ENCODE measurements at places on chromosomes 7 and 10.

DNA sequence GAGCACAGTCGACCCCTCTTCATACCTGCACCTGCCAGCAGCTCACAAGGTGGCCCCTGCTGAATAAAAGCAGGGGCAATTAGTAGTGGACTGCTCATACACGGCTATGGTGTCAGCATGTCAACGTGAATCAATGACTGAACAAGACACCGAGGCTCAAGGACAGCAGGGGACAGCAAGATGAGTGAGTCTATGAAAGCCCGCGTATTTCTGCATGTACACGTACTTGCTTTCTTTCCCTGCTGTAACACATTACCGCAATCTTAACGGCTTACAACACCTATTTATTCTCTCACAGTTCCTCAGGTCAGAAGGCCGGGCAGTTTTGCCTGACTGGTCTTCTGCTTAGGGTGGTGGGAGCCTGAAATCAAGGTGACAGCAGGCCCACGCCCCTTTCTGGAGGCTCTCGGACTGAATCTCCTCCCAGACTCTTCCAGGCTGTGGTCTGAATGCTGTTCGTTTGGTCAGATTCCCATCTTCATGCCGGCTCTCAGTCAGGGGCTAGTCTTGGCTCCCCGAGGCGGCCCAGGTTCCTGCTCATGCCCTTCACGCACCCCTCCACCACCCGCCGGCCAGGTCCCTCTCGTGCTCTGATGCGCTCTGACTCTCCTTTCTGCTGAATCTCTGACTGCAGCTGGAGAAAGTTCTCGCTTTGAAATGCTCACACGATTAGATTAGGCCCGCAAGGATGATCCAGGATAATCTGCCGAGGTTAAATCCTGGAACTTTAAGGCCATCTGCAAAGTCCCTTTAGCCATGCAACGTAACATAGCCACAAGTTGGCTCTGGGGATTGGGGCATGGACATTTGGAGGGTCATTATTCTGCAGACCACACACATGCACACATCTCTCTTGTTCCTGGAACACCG lies 7.8 kb upstream of the PPP2R2D start:
- DNase-seq = no peak

DNA sequence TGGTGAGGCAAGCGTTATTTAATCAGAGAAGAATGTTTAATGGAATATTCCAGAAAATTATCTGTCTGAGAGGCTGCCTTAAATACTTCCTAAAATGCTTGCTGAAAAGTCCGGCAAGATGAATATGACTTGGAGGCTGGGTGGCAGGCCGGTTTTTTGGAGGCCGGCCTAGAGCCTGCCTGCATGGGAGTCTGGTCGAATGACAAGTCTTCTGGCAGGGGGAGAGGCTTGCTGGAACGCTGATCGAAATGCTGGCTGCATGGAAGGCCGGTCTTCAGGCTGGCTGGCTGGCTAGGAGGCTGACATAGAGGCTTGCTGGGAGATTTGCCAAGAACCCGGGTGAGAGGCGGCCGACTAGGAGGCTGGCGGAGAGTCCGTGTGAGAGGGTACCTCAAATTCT lies 135.7 kb downstream of the OR13A1 start:
- DNase-seq = no peak

GRCh38 chr7:140542228-140542603 lies 62.9 kb upstream of the MKRN1 start:
- no peak for DNase-seq

- no peak for DNase-seq
These were observed 23.9 kb downstream of the LRRC4 start for GRCh38 chr7:128007303-128007680.

- DNase-seq = no peak
These were observed 20.7 kb downstream of the NEURL1 start for GRCh38 chr10:103514244-103514643.

DNA sequence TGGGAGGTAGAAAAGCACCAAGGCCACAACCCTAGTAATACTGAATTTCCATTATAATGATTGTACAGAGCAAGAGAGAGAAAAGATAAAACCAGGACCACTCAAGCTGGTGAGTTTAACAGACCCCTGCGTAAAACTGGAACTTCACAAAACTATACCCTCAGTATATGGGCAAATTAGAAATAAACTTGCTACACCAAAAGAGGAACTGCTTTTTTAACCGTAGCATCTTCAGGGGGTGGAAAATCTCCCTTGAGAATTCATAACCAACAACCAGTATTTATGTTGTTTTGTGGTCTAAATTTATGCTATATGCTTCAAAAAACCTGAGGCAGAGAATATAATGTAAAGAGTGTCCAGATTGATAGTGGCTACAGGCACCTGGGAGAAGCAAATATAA lies 171.2 kb downstream of the SGMS1 start:
- DNase-seq = no peak

GRCh38 chr7:20107582-20107981 lies 109.6 kb downstream of the MACC1 start:
- DNase-seq = no peak

- DNase-seq = no peak
These were observed 101.3 kb upstream of the DKK1 start for GRCh38 chr10:52212802-52213201.

DNA sequence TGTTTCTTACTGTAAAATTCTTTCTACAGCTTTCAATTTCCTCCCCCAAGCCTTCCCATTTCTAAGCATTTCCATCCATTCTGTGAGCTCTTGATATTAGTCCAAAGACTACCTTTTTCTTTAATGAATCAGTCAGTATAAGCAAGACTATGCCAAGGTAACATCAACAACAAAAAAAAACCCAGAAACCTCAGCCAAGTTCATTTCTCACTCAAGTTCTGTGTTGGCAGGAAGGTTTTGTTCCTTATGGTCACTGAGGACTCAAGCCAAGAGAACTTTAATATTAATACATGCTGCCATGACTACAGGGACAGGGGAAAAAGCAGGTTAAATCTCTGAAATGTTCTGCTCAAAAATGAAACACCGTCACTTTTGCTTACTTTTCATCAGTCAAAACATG lies 621.2 kb upstream of the NRP1 start:
- no peak for DNase-seq

DNA sequence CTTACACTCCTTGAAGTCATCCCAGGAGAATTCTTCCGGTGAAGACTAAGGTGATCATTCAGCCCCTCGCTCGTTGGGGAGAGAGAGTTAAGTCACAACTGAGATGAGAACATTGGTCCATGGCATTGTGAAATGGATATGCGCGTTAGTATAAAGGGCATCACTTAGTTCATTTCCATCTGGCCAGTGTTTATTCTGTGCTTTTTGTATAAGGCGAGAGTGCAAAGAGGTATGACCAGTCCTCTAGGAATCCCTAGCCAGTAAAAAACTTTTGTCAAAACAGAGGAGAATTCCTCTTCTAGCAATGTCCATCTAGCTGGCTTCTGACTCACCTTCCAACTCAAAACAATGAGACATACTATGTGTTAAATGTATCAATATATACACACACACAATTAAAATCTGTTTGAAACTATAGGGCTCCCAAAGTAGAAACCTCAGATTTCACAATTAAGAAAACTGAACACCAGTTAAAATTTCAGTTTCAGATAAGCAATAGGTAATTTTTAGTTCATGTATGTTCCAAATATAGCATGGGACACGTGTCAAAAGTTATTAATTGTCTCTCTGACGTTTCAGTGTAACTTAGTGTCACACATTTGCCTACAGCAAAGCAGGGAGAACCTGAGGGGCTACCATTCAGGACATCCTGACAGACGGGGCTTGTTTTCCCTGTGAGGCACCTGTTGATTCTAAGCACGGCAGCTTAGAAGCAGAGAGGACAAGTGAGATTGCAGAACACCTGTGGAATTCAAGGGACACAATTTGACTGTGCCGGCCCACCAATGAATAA lies 158.9 kb downstream of the KLF6 start:
- no peak for DNase-seq

DNA sequence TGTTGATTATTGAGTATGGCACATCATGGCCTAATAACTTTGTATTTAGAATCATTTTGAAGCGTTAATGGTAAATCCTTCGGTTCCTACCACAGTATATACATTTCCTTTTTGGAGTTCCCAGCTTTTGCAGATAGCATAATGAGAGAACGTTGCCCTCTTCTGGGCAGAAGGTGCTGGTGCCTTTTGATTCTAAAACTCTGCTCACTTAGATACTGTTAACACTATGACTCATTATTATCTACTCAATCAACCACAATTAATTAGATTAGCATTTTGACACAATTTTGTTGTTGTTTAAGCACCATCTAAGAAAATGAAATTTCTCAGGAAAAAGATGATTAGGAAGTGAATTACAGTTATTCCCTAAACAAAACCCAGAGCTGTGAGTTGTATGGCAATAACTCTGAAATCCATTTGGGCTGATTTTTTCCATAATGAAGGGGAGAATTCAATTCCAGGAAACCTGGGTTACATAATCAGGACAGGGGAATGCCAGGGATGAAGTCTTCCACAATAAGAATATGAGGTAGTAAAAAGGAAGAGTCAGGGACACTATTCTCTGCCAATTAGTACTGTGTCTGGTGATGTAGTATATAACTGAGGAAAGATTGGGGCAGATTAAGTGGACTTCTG lies 11.5 kb upstream of the DLD start:
- no peak for DNase-seq

- no peak for DNase-seq
These were observed 129.9 kb downstream of the KBTBD2 start for GRCh38 chr7:32761451-32762205.

DNA sequence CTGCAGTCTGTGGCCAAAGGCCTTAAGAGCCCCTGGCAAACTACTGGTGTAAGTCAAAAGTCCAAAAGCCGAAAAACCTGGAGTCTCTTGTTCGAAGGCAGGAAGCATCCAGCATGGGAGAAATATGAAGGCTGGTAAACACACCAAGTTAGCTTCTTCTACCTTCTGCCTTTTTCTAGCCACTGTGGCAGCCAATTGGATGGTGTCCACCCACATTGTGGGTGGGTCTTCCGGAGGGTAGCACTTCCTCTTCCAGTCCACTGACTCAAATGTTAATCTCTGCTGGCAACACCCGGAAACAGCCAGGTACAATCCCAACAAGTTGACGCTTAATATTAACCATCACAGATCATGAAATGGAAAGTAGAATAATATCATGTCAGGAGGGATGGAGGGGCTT lies 827.6 kb downstream of the SORCS1 start:
- no peak for DNase-seq

GRCh38 chr7:84801396-84801795 lies 385.5 kb downstream of the SEMA3D start:
- no peak for DNase-seq

- no peak for DNase-seq
These were observed 63.0 kb upstream of the LOXL4 start for GRCh38 chr10:98330987-98331386.

- DNase-seq = no peak
These were observed 11.8 kb upstream of the GALNT17 start for GRCh38 chr7:71120096-71120495.

DNA sequence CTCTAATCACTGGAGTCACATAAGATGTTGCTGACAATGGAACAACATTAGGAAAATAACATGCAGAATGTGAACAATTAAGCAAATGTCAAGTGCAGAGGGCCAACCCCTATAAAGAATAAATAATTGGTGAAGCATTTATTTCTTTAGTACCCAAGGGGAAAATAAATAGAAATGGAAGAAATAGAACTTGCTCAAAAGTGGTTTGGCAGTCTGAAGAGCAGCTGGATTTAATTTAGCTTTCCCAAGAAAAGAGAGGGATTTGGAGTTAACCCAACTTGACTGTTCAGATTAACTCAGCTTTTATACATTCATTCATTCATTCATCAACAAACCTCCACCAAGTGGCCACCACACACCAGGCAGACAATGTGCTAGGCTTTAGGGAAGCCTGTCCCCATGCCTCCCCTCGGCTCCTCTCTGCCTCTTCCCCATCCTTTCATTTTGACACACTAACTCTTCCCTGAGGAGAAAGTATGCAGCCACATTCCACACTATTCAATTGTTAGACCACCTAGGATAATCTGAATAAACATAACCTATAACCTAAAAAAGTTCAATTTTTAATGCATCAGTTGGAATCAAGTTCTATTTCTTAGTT lies 295.5 kb downstream of the AHR start:
- DNase-seq = no peak

- DNase-seq = no peak
These were observed 58.9 kb downstream of the GLRX3 start for GRCh38 chr10:130194991-130195645.

DNA sequence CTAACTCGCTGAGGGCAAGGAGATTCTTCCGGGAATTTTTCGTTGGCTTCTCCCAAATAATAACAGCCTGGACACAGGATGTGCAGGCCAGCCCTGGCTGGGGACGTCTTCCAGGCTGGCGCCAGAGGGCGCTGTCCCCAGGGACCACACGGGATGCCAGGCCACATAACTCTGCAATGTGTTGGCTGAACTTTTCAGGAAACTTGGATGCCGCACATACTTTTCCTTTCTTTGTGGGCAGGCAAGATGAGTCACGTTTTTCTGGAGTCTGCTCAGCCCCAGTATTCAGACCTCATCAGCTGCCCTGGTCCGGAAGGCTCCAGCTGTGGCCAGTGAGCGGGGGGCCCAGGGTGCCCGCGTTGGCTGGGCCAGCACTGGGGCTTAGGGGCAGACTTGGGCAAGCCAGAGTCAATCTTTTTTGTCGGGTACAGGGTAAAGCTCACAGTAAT lies 122.7 kb downstream of the PRKAG2 start:
- DNase-seq = peak; percentile 59

DNA sequence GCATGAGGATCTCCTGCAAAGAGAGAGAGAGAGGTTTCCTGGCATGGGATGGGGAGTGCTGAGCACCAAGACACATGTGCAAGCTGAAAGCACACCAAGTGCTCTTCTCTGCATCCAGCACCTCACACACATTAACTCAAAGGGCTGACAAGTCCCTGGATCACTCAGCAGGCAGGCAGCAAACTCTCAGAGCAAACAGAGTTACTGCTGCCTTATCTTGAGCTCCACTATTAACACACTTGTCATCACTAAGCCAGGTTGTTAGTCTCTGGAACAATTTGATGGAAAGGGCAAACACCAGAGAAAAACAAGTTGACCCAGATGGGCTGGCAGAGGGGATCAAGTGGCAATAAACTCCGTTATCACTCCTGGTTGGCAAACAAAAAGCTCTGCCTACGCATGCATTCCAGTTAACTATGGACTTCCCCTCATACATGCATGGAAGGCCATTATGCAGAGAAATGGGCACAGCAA lies 349.9 kb downstream of the KCNMA1 start:
- no peak for DNase-seq

DNA sequence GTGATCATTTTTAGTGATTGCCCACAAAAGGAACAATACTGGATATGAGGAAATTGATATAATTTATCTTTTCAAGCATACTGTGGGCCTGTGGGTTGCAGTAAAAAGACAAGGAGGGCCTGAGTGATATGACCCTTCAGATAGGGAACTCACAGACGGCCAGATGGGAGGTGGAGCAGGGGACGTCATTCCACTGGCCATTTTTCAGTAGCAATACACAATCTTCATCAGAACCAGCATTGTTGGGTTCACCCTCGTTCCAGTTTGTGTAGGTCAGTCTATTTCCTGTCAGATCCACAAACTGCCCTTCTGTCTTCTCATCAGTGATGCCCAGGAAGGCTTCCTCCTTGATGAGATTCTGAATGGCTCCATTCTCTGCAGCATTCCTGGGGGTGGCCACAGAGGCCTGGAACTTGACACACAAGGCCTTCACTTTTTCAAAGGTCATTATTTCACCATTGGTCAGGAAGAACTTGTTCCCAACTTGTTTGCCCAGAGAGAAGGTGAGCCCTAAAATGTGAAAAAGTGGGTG lies 4.5 kb downstream of the MBL2 start:
- no peak for DNase-seq

- DNase-seq = no peak
These were observed 68.8 kb downstream of the OSBPL3 start for GRCh38 chr7:24911213-24911603.

All from GM12891 (cell line).